ENCODE measurements at places on chromosomes 1 and 21. TPM values are rescaled to one million over a fixed set of nuclear protein-coding genes. Genes with fewer than 3 reads are reported as not detected.

DNA sequence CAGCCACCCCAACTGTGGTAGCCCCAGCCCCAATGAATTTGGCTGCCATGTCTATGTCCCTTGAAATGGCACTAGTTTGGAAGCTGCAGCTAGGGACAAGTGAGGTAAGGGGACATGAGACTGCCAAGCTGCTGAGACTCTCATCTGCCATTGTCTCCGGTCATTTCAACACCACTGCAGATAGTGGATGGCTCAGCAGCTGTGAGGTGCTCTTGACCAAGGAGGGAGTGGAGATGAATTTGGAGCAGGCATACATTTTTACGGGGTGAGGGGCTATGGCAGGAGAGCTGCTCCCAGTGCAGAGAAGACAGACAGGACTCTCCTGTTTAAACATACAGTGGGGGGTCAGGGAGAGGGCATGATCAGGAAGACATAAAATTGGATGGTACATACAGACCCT, 315.5 kb upstream of the CAMK1G start:
- no peak for DNase-seq

DNA sequence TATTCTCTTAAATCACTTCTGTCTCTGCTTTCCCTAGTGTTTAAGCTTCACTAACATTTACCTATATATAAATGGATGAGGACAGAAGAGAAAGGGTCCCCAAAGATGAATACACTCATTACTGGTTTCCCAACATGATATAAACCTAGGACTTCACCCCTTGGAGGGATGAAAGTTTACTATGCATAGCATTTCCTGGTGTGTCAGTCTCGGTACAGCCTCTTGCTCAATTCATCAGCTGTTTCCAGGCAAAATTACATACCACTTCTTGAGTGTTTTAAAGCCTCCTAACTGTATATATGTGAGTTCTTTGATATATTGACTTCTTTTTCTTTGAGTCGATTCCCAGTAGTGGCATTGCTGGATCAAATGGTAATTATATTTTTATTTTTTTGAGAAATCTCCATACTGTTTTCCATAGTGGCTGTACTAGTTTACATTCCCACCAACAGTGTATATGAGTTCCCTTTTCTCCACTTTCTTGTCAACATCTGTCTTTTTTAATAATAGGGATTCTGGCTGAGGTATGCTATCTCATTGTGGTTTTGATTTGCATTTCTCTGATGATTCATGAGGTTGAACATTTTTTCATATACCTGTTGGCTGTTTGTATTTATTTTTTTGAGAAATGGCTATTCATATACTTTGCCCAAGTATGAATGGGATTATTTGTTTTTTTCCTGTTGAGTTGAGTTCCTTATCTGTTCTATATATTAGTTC, 259.3 kb upstream of the CACYBP start:
- DNase-seq: no peak

- no peak for DNase-seq
Observed at GRCh38 chr1:59520827-59521418, 224.0 kb downstream of the FGGY start.

GRCh38 chr1:14372526-14372925, 226.0 kb upstream of the KAZN start:
- DNase-seq: no peak

DNA sequence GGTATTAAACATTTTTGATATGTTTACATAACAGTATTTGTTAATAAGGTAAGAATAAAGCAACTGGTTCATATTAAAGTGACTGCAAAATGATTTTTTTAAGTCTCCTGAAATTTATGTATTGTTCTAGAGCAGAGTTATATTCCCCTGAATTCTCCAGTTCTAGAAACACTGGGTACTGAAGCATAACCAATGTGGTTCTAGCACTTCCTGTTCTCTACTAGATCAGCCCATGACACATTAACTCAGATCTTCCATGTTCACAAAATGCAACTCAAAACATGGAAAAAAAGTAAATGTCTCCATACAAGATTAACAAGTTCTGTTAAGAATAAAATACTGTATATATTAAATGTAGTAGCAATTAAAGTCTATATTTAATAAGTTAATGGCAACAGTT, 3.9 kb downstream of the NEGR1 start:
- no peak for DNase-seq

DNA sequence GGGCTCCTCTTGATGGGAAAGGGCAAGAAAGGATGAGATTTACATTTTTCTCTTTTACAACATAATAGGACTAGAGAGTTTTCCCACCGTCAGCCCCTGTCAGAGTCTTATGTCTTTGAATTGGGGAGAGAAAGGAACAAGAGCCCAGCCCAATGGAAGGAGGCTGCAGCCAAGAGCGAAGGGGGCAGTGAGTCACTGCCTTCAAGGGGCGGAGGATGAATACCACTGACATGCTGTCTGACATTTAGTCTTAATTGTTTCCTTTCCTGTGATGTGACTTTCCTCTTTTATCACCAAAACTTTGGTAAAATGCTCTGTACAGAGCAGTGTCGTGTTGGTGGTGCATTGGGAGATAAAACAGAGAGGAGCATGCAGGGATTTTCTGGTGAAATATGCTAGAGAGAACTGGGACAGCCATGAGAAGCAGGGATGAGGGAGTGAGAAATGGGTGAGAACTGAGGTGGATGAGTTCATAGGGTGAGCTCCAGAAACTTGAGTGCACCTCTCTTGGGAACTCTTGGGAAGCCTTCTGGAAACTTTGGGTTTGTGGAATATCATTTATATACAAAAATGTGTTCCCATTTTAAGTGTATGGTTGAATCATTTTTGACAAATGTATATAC, 179.9 kb upstream of the FGGY start:
- no peak for DNase-seq

The ADAMTSL4 gene
- 11.9 TPM for total RNA-seq

The MRTO4 gene
- 9.8 TPM for total RNA-seq

The CCDC185 gene
- not detected for total RNA-seq
